ENCODE measurements at places on chromosomes 4 and X. TPM values are rescaled to one million over a fixed set of nuclear protein-coding genes. Genes with fewer than 3 reads are reported as not detected.

The MAOA gene
- not detected for total RNA-seq

The VCX3B gene
- total RNA-seq: not detected

The NKX1-1 gene
- total RNA-seq: not detected

The PRR32 gene
- not detected for total RNA-seq

The SULT1B1 gene
- 0.04 TPM for total RNA-seq

The RTL5 gene
- total RNA-seq: 2.9 TPM

The CENPVL3 gene
- total RNA-seq: not detected
